ENCODE measurements at places on chromosomes 3 and 15.

DNA sequence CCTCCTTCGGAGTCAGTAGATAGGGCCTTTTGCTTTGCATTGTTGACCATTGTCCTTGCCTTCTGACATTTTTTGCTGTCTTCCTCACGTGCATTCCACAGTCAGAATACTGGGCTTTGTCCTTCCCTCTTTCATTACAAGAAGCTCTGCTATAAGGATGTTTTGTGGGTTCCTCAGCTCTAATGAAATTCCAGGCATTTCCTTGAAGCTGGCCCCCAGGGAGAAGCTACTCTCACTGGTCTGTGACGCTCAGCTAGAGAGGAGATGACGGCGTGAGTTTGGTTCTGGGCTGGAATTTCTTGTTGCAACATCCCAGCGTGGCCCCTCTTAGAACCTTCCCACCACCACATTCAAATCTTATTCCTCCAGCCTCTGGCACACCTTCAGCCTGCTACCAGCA lies 210.2 kb downstream of the TJP1 start:
- no peak for DNase-seq

GRCh38 chr15:40102897-40103858 lies 5.5 kb downstream of the BMF start:
- peak; percentile 63 for DNase-seq

- DNase-seq, result no peak
Measured at GRCh38 chr3:52915294-52915693, 17.9 kb upstream of the STIMATE start.

GRCh38 chr3:85252686-85253085 lies 293.9 kb downstream of the CADM2 start:
- DNase-seq, result no peak

- no peak for DNase-seq
Measured at GRCh38 chr3:153889905-153890334, 231.3 kb upstream of the ARHGEF26 start.

- DNase-seq, result no peak
Measured at GRCh38 chr15:46732060-46732459, 985.2 kb upstream of the SEMA6D start.

DNA sequence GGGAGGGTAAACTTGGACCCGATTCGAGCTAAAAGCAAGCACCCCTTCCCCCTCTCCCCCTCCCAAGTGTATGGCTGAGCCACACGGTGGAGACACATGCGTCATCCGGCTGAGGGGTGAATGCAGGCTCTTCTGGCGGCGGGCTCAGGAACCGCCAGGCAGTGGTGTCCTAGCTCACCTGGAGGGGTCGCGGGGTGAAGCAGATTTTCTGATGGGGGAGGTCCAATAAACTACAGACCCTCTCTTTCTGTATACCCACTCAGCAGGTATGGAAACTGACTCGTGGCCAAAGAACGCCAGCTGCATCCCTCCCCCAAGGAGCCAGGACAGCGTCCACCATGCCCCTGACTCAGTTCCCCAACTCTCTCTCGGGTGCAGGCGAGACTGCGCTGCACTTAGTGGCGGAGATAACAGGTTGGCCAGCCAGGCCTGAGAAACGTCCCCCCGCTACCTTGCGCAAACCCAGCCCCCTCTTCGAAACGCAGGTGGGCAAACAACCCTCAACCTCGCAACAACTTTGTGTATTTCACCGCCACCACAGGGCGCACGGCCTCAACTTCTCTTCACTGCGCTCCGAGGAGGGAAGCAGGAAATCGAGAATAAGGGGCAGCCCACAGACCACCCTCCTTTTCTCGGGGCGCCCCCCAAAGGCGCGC lies 1.3 kb downstream of the MAGI1 start:
- no peak for DNase-seq

DNA sequence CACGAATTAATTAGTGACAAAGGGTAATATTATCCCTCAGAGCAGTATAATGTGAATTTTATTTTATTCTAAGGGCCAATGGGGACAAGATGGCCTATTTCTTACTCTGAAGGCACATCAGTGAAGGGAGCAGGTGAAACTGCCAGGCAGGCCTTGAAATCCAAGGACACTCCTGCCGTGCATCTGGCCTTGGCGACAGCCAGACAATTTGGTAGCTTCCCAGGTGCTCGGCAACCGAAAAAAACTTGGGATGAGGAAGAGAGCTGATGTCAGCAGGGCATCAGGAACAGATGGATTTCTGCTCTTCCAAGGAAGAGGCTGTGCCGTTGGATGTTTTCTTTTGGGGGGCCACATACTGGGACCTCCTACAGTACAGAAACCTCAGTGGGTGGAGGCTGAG lies 83.2 kb upstream of the ADAMTSL3 start:
- DNase-seq, result no peak

DNA sequence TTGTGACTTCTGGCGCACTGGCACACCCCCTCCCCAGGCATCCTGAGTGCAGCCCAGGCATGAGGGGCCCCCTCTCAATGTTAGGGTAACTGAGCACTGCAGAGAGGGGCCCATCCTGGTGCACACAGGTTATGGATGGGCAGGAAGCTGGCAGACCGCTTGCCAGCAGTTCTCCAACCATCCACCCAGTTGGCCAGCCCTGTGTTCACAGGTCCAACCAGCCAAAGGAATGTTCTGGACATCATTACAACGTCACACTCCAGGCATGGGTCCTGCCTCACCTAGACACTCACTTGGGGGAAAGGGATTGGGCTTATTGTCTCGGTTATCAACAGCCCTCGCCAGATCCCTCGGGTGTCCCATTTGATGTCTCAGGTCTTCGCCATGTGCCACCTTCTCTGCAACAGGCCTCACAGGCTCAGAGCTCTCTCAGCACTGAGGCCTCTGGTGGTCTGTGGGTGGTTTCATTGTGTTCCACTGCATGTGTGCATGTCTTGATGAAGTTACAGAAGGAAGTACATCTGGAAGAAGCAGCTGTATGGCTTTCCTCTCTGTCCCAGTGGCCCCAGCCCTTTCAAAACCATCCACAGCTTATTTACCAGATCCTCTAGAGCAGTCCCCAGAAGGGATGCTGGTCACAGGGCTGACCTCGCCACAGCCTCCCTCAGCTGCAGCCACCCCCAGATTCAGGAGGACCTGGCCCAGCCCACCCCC lies 23.7 kb downstream of the ADCY5 start:
- DNase-seq, result no peak
